ENCODE measurements at places on chromosomes 11 and 22. TPM values are rescaled to one million over a fixed set of nuclear protein-coding genes. Genes with fewer than 3 reads are reported as not detected.

DNA sequence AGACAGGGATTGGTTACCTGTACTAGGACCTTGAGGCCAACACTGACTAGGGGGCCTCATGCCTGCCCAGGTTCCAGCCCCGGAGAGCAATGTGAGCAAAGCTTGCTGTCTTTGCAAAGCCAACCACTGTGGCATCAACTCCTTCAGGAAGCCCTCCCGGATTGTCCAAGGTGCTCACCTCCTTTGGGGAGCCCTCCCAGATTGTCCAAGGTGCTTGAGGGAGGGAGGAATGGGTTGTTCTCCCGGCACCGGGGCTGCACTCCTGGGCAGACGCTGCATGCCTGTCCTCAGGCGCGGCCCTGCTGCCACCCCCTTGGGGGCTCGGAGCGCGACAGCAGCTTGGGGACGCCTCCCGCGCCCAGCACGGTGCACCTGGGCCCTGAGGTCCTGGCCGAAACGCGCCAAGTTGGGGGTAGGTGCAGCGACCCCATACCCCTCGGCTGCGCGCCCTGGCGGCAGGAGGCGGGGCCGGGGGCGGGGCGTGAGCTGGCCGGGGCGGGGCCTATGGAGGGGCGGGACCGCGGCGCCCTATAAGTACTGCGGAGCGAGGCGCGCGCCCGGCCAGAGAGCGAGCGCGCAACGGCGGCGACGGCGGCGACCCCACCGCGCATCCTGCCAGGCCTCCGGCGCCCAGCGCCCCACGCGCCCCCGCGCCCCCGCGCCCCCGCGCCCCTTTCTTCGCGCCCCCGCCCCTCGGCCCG is at the start of gene CD81:
CD81 (plus strand) TSS at position 560 of the 701 bp plus-strand sequence. CDS start 240 bp downstream, outside the sequence.
- no peak for DNase-seq

GRCh38 chr11:3191586-3192324 is 26.6 kb upstream of the OSBPL5 start:
- no peak for DNase-seq

GRCh38 chr22:38844315-38845003 is 631 bp upstream of the NPTXR start:
- no peak for DNase-seq

DNA sequence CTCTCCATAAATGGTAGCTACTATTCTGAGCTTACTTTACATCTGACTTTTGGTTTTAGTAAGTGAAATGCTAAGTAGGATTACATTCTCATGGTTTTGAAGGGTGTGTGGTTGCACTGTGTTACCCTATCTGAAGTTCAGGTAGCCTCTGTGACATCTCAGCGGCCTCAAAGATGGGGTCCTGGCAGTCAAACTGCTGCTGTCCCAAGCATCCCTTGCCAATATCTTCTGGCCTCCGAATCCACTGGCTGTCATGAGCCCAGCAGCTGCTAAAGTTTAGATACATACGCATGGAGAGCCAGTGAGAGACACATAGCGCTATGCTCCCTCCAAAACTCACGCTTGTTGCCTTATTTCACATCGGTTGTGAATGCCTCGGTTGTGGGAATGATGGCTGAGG is 34.9 kb downstream of the UBASH3B start:
- DNase-seq, result no peak

The BIK gene
- 0.50 TPM for total RNA-seq

DNA sequence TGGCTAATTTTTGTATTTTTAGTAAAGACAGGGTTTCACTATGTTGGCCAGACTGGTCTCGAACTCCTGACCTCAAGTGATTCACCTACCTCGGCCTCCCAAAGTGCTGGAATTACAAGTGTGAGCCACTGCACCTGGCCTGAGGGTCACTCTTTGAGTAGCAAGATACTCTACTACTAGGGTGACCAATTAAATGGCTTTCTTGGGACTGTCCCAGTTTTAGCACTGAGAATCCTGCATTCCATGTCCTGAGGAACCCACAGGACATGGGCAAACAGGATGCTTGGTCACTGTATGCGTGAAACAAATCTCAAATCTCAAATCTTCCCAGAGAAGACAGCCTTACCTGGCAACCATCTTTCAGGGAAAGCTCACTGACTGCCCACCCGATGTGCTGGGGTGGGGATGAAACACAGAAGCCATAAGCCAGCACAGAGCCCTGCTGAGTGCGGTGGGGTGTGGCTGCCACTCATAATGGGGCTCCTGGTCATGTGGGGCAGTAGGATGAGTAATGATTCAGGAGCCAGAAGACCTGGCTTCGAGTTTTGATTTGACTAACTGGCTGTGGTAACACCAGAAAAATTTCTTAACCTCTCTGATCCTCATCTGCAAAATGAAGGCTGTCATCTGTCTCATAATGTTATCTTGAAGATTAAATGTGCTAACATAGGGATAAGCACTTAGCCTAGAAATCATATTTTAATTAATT is 11.5 kb downstream of the CLMP start:
- DNase-seq, result peak; percentile 57

DNA sequence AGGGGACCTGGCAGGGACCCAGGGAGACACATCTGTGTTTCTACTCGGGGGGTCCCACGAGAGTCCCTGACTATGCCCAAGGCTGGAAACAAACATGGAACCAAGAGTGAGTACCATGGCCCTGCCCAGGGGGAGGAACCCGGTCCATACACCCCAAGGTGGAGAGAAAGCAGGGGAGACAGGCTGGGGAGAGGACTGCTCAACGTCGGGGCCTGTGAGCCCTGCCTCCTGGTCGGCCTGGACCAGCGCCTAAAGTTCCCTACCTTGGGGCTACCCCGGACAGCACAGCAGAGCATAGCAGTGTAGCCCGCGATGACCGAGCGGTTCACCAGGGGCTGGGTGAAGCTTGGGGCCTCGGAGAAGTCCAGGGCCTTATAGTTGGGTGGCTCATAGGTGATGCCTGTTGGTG is 20.2 kb downstream of the MYBPC3 start:
- no peak for DNase-seq

All from HT1080 (cell line).